CD4-positive, alpha-beta T cell (primary cell): ENCODE measurements at places on chromosomes 1 and 21.

- no peak for DNase-seq
Measured at GRCh38 chr1:170808216-170808885, 127.0 kb upstream of the MROH9 start.

DNA sequence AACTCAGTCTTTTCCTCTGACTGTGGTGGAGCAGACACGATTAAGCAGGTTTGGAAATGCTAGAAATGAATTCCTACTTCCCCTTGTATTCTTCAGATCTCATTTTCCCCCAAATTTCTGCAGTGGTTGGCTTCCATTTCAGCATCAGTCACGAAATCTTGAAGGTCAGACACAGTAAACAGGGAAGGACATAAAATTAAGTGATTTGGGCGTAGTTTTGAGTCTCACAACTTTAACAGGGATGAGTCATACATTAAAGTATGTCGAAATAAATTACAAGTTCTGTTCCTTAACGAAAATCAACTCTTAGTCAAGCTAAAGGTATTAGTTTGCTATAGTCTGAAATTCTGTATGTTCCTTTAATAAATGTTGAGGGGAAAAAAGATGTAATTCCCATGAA, 61.1 kb downstream of the HNRNPR start:
- DNase-seq: no peak

GRCh38 chr1:224542783-224543440, 73.2 kb upstream of the CNIH3 start:
- DNase-seq: no peak

DNA sequence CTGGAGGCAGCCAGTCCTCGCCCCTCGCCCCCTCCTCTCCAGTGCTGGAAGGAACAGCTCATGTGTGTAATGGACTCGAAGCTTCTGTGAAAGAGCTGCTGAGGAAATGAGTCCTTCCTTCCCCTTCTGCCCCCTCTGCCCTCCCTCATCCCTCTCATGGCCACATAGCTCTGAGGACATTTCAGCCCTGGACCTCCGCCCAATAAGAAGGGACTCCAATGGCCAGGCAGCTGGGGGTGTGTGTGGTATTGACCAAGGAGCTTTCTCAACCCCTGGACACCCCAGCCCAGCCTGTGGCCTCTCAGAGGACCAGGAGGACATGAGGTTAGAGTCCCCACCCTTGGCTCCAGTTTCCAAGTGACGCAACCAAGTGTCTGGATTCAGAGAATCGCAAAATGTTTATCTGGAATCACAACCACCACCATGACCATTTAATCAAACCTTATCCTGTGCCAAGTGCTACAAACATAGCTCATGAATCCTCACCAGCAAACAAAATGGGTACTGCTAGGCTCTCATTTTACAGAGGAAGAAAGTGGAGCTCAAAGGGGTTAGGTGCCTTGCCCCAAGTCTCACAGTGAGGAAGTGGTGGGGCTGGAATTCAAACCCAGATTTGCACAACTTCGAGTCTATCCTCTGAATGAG, 47.8 kb upstream of the ECE1 start:
- DNase-seq: no peak

DNA sequence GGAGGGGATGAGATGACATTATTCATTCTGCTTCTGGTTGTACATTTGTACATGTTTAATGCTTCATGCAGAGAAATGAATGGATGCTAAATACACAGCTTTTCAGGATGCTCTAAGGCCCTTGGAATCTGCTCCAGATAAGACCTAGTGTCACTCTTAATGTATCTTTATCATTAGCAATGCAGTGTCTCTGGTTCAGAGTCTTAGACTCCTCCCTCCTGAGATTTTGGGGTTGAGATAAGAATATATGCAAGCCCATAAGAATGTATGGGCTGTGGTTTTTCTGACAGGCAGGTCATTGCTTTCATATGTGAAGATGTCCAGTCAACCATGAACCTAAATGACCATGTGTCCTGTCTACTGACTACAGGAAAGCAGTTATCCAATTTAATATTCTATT, 415.5 kb downstream of the RPS6KC1 start:
- no peak for DNase-seq

DNA sequence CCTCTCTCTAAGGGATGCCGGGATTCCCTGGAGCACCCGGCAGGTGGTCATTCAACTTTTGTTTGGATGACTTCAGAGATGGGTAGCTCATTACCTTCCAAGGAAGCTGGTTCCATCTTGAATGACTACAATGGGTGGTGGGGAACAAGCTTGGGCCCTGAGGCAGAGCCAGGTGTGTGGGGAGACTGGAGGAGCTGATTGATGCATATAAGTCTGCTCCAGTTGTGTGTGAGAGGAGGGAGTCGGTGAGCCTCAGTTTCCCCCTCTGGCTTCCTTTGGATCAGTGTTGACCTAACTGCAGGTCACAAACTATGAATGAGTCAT, 133.8 kb upstream of the ZBTB40 start:
- no peak for DNase-seq

DNA sequence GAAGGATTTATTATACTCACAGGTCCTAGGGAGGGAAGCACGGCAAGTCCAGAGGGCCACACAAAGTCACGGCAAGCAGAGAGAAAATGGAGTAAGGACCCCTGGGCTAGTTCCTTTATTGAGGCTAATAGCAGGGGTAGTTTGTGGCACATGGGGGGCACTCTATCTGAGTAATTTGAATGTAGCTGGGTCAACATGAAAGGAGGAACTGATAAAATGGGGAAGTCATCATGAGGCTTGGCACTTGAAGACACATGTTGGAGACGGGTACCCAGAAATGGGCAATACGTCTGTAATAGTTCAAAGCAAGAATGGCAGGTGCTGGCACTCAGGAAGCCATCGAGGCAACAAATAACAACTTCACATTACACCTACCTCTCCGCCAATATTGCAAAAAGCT, 1136.4 kb downstream of the MRPL39 start:
- DNase-seq: no peak

GRCh38 chr1:66618390-66618789, 84.4 kb downstream of the SGIP1 start:
- no peak for DNase-seq

- DNase-seq: no peak
Measured at GRCh38 chr21:21907271-21907670, 909.1 kb downstream of the NCAM2 start.

GRCh38 chr1:101005871-101006270, 19.7 kb downstream of the DPH5 start:
- no peak for DNase-seq

GRCh38 chr1:157199421-157199755, 61.2 kb upstream of the ETV3 start:
- no peak for DNase-seq

GRCh38 chr1:178465011-178465410, 31.8 kb downstream of the CLEC20A start:
- DNase-seq: no peak

DNA sequence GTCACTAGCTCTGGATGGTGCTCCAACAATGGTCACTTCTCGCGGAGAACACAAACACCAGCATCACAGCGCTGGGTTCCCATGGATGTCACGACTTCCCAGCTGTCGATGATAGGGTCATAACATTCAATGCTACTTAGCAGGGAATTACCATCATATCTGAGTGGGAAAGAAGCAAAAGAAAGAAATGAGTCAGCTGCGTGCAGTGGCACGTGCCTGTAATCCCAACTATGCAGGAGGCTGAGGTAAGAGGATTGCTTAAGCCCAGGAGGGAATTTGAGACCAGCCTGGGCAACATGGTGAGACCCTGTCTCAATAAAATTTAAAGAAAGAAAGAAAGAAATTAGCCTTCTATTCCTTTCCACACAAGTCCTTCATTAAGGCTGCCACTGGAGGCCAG, 3.6 kb upstream of the RABIF start:
- no peak for DNase-seq

DNA sequence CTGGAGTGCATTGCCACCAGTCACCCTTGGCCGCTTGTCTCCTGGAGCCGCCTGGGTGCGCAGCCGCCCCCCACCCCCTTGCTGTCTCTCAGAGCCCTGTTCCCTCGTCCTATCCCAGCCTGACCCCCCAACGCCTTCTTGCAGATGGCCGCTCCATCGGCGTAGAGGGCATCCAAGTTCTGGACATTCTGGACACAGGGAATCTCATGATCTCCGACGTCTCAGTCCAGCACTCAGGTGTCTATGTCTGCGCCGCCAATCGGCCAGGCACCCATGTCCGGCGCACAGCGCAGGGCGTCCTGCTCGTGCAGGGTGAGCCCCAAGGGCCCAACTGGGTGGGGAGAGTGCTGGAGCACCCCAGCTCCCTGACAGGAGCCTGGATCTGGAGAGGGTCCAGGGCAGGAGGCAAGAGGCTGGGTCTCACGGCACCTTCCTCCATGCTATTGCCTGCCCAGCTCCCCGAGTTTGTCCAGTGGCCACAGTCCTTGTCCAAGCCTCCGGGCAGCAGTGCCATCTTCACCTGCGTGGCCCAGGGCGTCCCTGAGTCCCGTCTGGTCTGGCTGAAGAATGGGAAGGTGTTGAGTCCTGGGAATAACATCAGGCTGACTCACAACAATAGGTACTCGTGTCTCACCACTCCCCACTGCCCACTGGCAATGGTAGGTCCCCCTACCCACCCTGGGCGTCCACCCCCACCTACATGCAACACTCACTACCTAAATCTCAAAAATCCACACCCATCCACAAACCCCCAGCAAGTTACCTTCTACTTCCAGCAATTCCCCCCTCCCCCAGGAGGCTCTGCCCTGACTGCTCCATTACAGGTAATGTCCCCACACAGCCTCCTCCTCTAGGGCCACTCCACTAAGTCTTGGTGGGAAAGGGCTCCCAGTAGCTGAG, 24.6 kb downstream of the SLC27A3 start:
- no peak for DNase-seq

GRCh38 chr1:213533125-213533524, 454.6 kb upstream of the PROX1 start:
- no peak for DNase-seq

- DNase-seq: no peak
Measured at GRCh38 chr1:50666849-50667248, 243.6 kb upstream of the DMRTA2 start.

DNA sequence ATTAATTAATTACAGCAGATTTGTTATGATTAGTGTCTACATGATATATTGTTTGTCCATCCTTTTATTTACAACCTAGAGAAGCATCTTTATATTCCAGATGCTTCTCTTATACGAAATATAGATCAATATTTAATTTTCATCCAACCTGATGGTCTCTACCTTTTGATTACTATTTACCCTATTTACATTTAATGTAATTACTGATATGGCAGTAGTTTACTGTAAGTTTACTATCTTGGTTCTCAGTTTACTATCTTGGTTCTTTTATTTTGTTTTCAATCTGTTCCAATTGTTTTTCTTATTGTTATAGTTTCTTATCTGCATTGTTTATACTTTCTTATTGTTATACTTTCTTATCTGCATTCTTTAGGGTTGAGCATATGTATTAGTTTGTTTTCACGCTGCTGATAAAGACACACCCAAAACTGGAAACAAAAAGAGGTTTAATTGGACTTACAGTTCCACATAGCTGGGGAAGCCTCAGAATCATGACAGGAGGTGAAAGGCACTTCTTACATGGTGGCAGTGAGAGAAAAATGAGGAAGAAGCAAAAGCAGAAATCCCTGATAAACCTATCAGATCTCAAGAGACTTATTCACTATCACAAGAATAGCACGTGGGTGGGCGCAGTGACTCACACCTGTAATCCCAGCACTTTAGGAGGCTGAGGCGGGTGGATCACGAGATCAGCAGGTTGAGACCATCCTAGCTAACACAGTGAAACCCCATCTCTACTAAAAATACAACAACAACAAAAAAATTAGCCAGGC, 28.9 kb downstream of the FAF1 start:
- peak; percentile 22 for DNase-seq

DNA sequence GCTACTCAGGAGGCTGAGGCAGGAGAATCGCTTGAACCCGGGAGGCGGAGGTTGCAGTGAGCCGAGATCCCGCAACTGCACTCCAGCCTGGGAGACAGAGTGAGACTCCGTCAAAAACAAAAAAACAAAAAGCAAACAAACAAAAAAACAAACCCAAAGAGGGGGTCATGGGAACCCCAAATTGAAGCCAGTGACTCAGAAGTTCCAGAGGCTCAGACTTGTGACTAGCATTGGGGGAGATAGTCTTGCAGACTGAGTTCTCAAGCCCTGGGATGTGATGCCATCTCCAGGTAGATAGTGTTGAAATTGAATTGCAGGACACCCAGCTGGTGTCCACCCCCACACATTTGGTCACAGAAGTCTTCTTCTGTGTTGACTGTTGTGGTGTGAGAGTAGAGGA, 24.9 kb upstream of the ENO1 start:
- no peak for DNase-seq

DNA sequence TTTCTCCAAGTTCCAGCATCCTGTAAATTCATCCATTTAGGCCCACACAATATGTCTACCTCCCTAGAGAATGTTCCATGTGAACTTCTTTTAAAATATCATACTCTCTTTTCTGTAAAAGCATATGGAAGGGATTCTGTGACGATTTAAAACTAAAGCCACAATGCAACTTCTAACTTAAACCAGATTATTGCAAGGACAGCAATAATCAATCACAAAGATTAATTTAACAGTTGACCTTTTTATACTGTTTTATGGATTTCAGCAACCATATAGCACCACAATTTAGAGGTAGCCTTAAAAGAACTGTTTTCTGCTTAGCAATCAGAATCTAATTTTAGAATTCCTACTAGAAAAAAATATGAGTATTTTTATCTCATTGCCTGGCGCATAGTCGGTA, 58.3 kb downstream of the DSCAM start:
- no peak for DNase-seq

DNA sequence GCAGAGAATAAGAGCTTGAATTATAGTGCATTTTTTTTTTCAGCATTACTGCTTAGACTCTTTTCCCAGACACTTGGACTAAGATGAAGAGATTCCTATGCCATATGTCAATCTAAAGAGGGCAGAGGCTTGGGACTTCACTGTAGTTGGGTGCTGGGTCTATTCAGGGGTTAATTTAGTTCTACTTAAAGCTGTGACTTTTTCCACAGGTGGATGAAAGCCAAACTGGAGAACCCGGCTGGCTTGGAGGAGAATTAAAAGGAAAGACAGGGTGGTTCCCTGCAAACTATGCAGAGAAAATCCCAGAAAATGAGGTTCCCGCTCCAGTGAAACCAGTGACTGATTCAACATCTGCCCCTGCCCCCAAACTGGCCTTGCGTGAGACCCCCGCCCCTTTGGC, 104.8 kb downstream of the ATP5PO start:
- DNase-seq: no peak

DNA sequence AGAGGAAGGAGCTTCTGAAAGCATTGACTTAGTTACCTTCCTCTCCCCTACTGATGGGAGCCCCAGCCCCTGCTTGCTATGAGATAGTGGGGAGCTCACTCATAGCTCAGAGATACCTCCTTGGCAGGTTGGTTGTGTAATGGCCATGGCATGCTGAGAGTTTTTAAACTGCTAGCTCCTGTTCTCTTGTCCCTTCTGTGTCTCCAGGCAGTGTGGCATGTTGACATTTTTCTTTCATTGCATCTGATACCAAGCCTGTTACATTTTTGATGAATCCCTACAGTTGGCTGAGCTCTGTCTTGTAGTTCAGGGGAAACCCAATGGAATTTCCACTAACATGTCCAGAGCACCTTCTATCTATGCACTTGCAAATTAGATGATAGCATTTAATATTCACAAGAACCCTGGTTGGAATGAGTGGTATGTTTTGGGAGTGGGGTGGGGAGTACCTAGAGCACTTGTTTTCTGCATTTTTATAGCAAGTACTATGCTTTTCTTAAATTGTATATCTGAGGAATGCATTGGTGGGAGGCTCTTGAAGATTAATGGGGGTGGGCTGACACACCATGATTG, 39.1 kb upstream of the EFCAB14 start:
- no peak for DNase-seq
